Renal cortex interstitium (tissue), 15 donors: ENCODE measurements at places on chromosomes 5 and 9.

DNA sequence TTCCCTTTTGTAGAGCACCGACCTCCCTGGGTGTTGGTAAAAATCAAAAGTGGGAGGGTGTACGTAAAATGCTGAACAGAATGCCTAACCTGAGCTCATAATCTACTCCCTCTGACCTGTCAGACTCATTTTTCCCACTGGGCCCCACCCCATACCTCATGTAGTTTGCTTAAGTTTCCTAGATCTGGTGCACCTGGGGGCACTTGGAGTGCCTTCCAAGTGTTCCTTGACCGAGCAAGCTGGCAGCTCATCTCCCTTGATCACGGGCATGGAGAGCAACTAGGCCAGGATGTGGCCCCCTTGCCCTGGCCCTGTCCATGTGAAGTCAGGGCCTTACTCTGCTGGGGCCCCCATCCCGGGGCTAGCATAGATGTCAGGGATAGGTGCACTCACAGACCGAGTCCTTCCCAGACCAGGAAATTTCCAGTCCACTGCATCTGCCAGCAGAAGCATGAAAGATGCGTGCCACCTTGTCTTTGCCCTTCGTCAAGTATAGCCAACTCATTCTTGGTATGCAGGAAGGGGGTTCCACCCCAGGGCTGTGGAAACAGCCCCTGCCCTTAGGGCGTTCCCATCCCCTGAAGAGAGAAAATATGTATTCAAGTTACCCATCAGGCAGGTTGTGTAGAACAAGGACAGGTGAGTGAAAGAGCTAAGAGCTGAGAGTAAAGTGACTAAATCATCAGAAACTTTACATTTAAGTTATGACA is 41.9 kb downstream of the SLC22A5 start:
- no peak for DNase-seq

GRCh38 chr5:168578006-168578405 is 1.2 kb downstream of the PANK3 start:
- DNase-seq, result no peak

- no peak for DNase-seq
Observed at GRCh38 chr5:41402845-41403244, 107.6 kb downstream of the PLCXD3 start.

GRCh38 chr5:18397891-18398290 is 763.6 kb downstream of the TAF11L14 start:
- DNase-seq, result peak; percentile 29

DNA sequence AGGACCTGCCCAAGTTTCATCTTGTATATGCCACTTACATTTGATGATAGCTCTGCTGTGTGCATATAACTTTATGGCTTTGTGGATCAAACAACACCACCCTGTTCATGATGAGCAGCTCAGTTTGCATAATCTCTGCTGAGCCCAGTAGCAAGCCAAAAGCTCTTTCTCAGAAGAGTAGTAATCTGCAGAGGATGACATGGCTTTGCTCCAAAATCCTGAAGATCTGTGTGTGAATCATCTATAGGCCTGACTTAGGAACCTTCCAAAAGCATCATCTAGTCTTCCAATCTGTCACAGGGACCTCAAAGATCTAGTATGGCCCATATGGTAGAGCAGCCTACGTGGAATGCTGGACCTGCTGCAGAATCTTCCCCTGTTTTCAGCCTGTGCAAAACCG is 394.6 kb downstream of the PSAT1 start:
- no peak for DNase-seq

GRCh38 chr9:132586830-132587591 is 4.6 kb downstream of the BARHL1 start:
- DNase-seq, result no peak

GRCh38 chr9:95626341-95626740 is 109.6 kb upstream of the PTCH1 start:
- no peak for DNase-seq

GRCh38 chr9:89768650-89769071 is 163.8 kb downstream of the GADD45G start:
- no peak for DNase-seq
